ENCODE measurements at places on chromosomes 2 and 18.

GRCh38 chr2:224551693-224552092 is 33.5 kb downstream of the CUL3 start:
- no peak for DNase-seq

GRCh38 chr2:38598200-38598990 is 4.3 kb downstream of the HNRNPLL start:
- DNase-seq: no peak

- DNase-seq: no peak
Observed at GRCh38 chr2:184534986-184535385, 63.3 kb upstream of the ZNF804A start.

DNA sequence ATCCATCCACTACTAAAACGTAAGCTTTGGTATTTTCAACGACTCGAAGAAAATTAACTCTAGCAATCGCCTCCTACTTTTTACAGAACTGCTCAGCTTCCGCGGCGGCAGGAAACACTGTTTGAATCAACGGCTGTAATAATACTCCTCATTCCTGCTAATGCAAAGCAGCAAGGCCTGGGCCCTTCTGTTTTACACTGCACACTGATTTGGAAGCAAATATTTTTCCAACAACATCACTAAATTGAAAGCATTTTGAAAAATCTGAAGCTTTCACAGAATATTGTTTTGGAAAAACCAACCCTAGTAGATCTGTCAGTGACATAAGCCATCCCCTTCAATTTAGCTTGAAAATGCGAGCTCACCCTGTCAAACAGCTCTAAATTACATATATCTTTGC is 261.2 kb downstream of the TXNL1 start:
- DNase-seq: no peak

- DNase-seq: no peak
Observed at GRCh38 chr2:128786741-128787478, 468.2 kb upstream of the HS6ST1 start.

- DNase-seq: no peak
Observed at GRCh38 chr2:177606636-177607035, 214.1 kb downstream of the AGPS start.

DNA sequence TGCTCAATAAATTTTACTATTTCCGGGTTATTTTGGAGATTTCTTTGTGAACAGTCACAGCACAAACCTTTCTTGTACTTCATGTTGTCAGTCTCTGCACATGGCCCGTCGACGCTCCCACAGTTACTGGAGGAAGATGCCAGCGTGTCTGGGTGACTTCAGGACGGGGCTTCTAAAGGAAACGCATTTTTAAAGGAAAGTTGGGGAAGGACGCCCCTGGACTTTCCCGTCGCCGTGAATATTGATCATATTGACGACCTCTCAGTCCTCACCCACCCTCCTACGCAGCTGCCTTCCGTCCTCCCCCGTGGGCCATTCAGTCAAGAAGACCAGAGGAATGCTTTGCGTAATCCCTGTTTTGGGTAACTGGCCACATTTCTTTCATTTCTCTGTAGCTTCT is 71.1 kb upstream of the SNTG2 start:
- no peak for DNase-seq

DNA sequence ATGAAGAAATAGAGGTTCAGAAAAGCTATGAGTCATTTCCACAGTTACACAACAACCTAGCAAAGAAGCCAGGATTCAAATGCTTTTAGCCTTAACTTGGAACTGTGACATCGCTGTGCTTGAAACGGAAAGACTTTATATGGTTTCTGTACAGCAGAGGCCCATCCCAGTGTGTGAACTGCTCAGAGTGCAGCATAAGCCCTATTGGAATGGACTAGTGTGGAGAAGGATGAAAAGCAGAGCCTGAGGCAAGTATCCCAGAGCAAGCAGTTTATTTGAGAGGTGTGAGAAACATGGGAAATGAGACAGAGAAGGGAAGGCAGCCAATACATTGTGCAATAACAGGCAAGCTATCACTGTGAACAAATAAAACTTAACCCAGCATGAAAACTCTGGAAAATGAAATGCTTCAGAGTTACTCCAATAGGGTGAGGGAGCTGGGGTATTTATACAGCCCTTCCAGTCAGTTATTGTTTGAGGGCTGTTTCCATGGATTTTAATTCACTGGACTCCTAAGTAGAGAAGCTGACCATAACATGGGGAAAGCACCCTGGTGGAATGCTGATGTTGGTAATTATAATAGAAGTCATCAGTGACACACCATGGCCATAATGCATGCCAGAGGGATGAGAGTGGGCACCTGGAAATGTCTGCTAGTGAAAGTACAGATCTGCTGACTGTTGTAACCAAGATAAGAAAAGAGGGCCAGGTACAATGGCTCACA is 254.0 kb upstream of the POU3F3 start:
- DNase-seq: no peak

DNA sequence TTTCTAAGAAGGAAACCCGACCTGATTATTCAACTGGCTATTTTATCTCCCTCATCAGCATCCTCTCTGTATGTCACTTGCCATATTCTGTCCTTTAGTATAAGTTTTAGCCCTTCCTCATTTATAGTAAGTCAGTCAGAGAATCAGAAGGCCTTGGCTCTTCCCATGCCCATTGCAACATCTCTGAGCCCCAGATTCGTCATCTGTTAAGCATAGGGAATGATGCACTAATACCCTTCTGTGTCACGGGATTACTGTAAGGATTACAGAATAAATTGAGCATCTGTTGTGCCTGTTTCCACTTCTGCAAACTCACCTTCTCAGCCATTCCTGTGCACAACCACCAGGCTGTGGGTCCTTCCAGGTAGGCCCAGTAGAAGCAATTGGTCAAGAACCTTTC is 258.1 kb upstream of the RAB12 start:
- no peak for DNase-seq

DNA sequence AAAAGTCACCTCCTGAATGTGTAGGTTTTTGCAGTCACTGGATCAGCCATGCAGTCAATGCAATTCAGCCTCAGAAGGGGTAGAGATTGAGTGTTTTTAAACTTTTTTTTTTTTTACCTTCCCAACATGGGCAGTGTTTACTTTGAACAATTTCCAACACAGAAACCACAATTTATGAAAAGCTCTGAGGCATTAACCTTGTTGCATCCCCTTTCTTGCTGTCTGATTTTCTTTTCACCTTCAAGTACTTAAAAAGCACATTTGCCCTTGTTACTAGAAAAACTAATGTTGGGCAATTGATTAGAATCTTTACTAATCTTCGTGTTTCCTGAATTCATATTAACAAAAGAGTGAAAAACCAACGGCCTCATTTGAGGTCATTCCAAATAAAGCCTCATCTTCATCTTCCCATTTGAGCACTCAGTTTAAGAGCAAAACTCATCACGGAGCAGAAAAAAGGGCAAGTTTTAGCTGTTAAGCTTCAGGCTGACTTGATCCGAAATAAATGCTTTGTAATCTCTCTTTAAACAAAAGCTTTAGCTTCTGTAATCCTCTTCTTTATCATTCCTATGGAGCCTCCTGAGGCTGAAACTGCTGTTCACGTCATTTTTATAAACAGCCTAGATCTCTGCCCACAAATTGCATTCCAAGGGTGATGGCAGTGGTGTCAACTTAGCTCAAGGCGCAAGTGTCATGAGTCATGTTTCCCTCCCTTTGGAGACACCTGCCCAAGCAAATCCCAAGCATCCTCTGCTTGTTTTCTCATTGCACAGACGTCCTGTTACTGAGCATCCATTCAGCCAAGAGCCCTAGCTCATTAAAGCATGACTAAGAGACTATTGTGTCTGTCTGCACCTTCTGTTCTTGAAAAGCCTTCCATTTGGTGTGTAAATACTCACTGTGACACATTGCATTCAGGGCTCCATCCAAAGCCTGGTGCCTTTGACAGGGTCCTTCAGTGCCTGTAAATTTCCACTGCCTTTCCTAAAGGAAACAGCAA is 107.7 kb downstream of the HNMT start:
- no peak for DNase-seq

- DNase-seq: no peak
Observed at GRCh38 chr2:41489638-41490037, 558.2 kb upstream of the PKDCC start.

- DNase-seq: no peak
Observed at GRCh38 chr2:59529726-59530125, 1023.7 kb downstream of the BCL11A start.

GRCh38 chr2:128661311-128661710 is 342.6 kb upstream of the HS6ST1 start:
- no peak for DNase-seq

DNA sequence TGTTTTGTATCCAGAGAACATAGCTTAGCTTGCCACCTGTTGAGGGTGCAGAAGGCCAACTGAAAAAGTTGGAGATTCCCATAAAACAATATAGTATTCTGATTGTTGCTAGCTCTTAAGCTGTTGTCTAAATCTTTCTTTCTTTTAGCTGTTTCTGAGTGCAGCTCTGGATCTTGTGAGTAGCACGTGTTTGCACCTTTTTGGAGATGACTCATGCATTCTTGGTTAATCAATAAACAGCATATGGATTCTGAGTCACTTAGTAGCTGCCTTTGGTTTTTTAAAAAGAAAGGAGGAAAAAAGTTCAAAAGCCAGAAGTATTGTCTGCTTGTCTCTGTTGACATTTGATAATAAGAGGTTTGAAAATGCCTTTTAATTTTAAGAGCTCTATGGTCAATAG is 483.0 kb upstream of the FSIP2 start:
- DNase-seq: no peak

GRCh38 chr2:228444161-228444560 is 262.7 kb upstream of the SPHKAP start:
- DNase-seq: no peak

DNA sequence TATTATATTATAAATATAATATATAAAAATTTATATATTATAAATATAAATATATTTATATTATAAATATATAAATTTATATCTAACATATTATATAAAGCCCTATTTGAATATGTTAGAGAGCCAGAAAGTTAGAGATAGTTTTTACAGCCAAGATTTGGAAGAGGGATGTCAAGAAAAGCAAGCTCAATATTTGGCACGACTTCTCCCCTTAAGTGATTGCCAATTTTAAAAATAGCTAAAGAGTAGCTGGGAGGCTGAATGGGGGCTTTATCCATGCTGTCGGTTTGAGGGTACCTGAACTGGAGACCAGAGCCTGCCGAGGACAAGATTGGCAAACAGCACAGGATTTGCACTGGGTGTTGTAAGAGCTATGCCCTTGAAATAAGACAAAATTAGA is 180.9 kb upstream of the GYPC start:
- no peak for DNase-seq

DNA sequence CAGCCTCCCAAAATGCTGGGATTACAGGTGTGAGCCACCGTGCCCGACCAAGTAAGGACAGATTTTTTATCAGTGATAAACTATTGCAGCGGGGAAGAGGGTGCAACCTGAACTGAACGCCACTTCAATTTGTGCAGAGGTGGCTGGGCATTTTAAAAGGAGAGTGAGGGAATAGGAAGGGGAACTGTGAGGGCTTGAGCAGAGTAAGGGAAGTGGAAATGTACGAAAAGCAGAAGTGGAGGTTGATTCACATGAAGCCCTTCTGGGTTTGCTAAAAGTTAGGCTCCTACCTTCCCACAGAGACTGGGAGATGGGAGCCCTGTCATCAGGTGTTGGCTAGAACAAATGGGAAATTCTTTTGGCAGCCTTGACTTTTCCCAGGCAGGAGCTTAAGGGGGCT is 6.1 kb downstream of the STK11IP start:
- DNase-seq: no peak

DNA sequence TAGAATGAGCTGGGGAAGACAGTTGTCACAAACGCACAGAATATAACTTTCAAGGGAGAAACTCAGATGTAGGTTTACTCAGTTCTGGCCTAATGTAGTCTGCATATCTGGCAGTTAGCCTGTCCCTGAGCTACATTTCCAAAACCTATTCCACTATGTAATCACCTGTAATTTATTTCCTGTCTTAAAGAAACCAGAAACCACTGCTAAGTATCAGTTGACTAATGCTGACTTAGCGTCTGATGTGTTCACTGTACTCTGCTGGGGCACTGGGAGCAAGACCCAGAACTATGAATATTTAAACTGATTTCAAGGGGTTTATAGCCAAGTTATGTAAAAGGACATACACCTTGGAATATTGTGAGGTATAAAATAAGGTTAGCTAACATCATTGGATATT is 1995.2 kb upstream of the PIK3C3 start:
- no peak for DNase-seq

DNA sequence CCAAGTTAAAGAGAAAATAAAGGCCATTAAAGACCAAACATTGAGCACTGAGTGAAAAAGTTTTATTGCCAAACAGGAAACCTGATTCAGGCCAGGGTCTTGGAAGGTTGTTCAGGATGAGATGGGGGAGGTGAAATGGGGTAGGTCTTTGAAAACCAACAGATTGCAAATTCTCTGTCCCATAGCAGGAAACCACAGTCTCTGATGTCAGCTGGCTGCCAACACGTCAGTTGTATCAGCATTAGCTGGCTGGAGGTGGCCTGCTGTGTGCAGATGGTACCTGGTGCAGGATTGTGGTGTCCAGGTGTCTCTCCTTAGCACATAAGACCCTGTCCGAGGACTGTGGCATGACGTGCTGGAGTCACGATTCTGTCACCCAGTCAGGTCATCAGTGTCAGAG is 106.3 kb downstream of the MSH2 start:
- DNase-seq: no peak

DNA sequence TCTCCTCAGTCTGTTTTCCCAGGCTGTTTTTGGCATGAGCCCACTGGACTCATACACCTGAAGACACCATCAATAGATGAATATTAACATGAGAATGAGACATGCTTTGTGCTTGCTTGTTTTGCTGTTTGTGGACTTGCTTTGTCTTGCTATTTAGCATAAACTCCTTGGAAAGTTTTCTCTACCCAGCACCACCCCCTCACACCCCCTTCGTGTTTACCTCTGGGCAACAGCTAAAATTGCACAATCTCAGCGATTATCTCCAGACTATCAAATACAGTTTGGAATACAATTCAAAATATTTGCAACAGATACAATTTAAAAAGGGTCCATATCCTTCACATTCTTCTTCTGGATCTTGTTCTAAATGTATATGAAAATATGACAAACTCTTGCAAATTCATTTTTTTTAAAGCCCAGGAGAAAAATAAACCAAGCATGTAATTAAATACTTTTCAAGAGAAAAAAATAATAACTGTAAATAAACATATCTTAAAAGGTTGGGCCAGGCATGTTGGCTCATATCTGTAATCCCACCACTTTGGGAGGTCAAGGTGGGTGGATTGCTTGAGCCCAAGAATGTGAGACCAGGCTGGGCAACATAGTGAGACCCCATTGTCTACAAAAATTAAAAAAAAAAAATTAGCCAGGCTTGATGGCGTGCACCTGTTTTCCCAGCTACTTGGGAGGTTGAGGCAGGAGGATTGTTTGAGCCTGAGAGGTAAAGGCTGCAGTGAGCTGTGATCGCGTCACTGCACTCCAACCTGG is 32.3 kb upstream of the PMAIP1 start:
- DNase-seq: no peak

GRCh38 chr18:8084160-8084559 is 517.0 kb downstream of the PTPRM start:
- DNase-seq: peak; percentile 36

DNA sequence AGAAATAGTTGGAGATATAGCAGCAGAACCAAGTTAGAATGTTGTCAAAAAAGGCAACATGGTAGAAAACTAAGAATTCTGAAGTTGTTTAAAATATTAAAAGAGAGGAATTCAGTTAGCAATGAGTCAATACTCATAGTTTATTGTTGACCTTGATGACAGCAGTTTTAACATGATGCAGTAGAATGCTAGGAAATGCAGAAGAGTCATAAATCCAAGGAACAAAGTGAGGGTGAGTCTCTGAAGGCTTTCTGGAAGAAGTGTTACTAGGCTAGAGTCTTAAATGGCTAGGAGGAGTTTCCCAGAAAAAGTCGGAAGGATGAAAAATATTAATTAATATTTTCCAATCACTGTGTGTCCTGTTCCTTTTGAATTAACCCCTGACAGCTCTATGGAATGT is 807.3 kb downstream of the TSN start:
- no peak for DNase-seq

GRCh38 chr18:26696308-26696707 is 148.0 kb upstream of the KCTD1 start:
- no peak for DNase-seq

Data from ovary (tissue), 10 donors.